ENCODE measurements at places on chromosomes 3 and 15.

- no peak for DNase-seq
Observed at GRCh38 chr3:175502155-175502554, 643.0 kb downstream of the NAALADL2 start.

GRCh38 chr15:39713846-39714245 lies 68.8 kb downstream of the FSIP1 start:
- DNase-seq: no peak

- no peak for DNase-seq
Observed at GRCh38 chr3:117572786-117573185, 863.2 kb downstream of the TUSC7 start.

DNA sequence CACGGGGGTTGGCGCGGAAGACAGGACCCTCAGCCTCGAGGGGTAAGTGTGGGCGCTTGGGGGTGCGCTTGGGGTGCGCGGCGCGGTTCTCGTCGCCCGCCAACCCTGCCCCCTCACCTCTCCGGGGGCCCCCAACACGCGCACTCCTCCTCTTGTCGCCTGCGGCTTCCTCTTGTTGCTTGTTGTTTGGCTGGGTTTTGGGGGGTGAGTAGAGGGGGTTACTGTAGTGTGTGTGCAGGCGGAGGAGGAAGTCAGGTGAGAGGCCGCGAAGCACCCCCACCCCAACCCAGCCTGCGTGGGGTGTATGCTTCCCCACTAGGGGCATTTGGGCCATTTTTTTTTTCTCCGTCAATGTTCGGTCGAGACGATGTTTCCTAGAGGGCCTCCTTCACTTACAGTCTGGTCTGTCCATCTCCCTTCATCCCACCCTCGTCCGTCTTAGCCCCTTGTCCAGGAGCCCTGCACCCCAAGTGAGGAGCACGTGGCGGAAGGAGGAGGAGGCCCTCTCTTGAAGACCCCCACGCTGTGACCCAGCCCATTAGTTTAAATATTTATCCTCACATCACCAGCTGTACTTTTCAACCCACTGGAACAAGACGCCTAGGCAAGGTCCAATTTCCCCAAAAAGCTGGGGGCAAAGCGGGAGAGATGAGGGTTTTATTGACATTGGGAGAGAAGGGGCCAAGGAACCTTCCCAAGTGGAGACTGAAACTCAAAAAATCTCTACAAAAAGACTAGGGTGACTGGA lies 20.4 kb upstream of the SATB1 start:
- DNase-seq: peak; percentile 70

DNA sequence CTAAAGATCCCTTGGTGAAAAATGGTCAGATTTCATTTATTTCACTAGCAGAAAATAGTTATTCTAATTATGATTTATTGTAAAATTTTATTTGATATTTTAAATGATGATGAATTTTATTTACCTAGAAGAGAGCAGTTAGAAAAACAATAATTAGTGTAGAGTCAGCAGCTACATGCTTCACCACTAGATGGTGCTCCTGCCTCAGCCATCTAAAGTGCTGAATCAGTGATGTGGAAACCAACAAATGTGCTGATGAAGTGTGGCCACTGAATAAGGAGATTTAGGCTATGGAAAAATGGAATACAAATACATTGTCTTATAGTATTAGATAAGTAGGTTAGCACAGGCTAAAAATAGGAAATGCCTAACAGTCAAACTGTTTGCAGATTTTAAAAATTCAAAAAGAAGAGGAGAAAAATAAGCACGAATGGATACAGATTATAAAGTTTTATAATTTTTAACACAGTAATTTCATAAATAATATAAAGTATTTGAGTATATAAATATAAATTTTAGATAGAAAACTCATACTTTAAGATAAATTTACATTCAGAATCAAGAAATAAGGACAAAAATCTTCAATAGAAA lies 109.8 kb downstream of the PPP2R3A start:
- DNase-seq: peak; percentile 63

DNA sequence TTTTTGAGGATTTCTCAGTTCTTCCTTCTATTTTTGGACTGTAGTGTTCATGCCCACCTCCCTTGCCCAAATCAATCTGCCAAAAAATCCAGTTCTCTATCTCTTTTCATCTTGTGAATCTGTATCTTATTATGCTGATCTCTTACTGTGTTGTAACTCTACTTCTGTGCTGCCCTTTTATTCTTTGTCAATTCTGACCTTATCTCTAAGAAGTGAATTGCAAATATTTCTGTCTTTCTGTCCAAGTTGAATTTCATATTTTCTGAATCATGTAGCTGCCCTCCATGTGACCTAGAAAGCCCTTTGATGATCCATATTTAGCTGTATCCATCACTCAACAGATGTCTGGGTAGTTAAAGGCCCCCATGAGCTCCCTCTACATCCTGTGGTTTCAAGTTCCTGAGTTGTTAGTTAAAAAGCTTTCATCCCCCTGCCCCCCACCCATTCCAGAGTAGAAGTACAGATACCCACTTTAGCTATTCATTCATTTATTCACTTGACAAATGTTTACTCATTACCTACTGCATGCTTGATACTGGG lies 33.6 kb upstream of the ETV5 start:
- DNase-seq: no peak

DNA sequence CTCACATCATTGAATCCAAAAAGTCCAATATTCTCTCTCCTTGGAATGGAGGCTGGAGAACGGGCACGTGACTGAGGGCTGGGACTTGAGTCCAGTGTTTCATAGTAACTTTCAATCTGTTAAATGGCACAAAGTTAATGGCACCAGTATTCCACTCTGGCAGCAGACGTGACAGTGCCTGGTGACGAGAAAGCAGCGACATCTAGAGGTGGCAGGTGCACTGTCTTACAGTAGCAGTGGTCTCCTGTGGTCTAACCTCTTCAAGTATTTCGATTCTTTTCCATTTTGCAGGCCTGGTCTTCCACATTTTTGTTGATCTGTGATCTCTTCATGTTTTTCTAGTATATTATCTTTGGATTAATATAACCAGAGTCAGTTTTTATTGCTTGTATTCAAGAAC lies 107.1 kb downstream of the OXSM start:
- DNase-seq: no peak

GRCh38 chr3:50003824-50004223 lies 63.9 kb downstream of the RBM6 start:
- no peak for DNase-seq

- no peak for DNase-seq
Observed at GRCh38 chr3:59388555-59389270, 338.9 kb upstream of the CFAP20DC start.

DNA sequence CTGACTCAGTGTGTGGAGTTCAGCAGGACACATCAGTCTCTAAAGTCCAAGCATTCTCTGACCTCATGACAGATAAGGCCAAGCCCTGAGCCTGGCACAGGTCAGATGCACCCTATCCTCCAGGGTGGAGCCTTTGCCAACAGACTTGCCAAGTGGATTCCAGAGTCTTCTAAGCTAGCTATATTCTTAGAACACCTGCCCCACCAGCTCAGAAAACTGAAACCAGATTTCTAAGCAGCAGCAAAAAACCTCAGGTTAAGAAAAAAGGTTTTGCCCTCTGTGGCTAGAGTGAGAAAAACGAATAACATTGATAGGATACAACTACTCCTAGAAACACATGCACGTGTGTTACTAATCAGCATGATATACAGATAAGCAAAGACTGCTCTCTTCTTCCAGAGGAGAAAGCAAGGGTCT lies 11.6 kb downstream of the RMDN3 start:
- no peak for DNase-seq

GRCh38 chr3:64908251-64908685 lies 220.5 kb upstream of the ADAMTS9 start:
- DNase-seq: no peak

DNA sequence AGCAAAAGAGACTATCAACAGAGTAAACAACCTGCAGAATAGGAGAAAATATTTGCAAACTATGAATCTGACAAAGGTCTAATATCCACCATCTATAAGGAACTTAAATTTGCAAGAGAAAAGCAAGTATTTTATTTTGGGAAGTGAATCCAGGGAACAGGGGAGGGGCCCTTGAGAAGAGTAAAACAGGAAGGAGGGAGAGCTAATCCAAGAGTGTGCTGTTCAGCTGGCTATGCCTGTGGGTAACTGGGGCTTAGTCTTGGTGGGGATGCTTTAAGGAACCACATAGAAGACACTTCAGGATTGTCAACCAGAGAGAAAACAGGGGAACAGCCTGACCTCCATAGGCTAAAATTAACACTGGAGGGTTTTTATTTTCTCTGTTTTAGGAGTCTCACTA lies 3.9 kb upstream of the HHLA2 start:
- no peak for DNase-seq

DNA sequence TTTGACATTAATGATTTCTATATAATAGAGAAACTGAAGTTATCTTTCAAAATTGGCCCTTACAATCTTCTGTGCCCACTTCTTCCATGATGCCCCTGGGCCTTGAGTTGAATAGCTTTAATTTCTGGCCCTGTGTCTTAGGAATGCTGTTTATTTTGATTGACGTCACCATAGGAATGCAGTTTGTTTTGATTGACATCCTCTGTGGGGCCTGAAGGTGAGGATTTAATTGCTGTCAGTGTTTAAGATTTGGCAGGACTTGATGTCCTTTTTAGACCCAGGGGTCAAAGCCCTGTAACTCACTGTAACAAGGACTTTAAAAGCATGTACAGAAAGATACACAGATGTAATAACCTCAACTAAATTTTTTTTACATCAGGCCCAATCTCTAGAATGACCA lies 83.3 kb downstream of the GLDN start:
- DNase-seq: no peak

- DNase-seq: no peak
Observed at GRCh38 chr15:65401611-65402240, 21.0 kb downstream of the IGDCC4 start.

DNA sequence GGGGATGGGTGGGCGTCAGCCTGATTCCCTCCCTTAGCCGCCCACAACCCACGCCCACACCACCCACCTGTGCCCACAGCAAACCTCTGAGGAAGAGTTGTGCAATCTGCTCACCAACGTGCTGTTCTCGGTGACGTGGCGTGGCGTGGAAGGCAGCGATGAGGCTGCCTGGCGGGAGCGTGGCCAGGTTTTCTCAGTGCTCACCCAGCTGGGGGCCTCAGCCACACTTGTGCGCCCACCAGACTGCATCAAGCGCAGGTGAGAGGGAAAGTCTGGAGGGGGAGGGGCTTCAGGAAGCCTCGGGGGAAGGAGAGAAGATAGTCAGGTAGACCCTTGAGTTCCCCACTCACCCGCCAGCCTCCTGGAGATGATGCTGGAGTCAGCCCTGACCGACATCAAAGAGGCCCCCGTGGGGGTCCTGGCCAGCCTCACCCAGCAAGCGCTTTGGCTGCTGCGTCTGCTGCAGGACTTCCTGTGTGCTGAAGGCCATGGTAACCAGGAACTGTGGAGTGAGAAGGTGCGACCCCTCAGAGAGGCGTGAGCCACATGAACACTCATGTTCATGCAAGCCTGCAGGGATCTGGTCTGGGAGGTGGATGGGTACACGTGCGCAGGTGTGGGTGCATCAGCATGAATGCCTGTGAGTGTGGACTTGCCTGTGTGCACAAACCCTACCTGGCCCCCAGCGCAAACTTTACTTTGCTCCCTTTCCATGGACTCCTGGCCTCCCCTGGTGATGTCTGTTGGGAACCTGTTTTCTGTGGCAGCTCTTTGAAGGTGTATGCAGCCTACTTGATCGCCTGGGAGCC lies 21.7 kb downstream of the NBEAL2 start:
- DNase-seq: no peak

GRCh38 chr3:127077068-127077467 lies 94.2 kb downstream of the PLXNA1 start:
- DNase-seq: no peak

GRCh38 chr15:59259137-59259943 lies 52.7 kb downstream of the LDHAL6B start:
- DNase-seq: no peak

DNA sequence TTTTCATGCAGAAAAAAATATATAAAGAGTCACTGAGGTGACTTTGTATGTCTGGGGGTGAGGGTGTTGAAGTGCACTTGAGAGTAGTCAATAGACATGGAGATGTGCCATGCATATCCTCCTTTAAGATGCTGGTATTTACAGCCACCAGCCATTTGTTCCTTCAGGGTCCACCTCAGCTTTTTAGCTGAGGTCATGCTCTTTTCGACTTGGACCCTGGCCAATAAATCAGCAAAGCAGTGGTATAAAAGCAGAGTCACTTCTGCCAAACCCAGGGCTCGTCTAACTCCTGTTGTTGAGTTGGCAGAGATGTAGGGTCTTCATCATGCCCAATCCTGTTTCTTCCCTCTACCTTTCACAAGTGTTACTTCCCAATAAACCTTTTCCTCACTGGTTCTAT lies 75.1 kb upstream of the OSTN start:
- no peak for DNase-seq

GRCh38 chr3:72555714-72556113 lies 292.5 kb downstream of the SHQ1 start:
- DNase-seq: no peak

DNA sequence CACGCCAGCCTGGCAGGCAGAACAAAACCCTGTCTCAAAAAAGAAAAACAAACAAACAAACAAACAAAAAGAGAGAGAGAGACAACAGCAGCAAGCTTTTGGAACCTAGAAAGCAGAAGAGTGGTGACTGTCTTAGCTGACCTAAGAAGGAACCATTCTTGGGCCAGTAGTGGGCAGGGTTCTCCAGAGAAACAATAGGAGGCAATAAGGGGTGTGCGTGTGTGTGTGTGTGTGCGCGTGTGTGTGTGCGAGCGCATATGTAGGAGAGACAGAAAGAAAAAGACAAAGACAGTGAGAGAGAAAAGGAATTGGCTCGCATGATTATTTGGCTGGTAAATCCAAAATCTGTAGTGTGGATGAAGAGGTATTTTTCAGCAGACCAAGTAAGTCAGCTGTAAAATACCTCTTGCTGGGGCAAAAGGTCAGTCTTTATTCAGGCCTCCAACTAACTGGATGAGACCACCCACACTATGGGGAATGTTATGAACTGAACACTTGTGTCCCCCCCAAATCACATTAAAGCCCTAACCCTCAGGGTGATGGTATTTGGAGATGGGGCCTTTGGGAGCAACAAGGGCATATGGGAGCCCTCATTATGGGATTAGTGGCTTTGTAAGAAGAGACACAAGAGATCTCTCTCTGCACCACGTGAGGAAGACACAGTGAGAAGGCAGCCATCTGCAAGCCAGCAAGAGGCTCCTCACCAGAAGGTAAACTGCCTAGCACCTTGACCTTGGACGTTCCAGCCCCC lies 15.1 kb upstream of the BLM start:
- no peak for DNase-seq
